Hematopoietic multipotent progenitor cell treated with erythropoietin and hydrocortisone succinate and interleukin-3 and kit ligand, for 15 days (in vitro differentiated cells): ENCODE measurements at places on chromosomes 1 and 21.

- no peak for DNase-seq
Observed at GRCh38 chr1:33441088-33441745, 10.3 kb upstream of the PHC2 start.

DNA sequence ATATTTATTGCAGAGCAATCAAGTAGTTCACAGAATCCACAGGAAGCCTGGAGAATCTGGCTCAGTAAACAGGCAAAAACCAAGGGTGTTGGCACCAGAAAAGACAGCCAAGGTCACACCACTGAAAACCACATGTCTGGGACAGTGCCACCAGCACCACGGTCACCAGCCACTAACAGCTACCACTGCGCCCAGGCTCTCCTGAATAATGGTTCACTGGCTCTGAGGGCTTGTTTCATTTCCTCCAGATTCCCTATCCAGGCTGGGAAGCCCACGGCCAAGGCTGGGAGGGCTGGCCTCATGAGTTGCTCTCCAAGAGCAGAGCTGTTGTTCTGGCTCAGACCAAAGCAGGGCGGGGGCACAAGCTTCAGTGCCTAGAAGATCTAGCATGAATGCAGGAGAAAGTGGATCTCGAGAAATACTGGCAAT lies 54.5 kb upstream of the PTGFRN start:
- DNase-seq: no peak

DNA sequence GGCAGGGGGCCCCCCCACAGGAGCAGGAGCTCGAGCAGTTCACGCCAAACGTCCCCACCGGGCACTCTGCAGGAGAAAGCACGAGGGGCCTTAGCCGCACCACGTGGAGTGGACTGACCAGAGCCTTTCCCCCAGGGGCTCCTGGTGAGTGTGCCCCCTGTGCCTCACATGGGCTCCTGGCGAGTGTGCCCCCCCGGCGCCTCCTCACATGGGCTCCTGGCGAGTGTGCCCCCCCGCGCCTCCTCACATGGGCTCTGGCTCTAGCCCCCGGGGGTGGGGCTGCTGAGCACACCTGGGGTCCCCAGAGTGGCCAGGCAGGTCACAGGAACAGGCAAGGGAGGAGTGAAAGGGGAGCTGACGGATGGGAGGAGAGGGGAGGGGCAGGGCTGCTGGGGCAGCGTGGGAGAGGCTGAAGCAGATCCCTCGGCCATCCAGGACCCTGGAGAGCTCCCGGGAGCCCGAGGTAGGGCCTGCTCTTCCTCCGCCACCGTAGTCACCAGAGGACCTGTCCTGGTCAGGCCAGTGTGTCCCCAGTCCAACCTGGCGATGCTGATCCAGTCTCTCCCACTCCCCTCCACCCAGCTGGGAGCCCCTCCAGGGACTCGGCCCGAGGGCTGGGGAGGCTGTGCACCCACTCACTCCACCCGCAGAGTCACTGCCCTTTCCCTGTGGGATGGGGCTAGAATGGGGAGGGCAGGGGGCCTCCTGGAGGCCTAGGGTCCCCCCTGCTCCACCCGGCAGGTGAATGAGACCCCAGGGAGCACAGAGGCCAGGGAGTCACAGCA lies 47.6 kb downstream of the ARHGEF16 start:
- peak; percentile 6 for DNase-seq

DNA sequence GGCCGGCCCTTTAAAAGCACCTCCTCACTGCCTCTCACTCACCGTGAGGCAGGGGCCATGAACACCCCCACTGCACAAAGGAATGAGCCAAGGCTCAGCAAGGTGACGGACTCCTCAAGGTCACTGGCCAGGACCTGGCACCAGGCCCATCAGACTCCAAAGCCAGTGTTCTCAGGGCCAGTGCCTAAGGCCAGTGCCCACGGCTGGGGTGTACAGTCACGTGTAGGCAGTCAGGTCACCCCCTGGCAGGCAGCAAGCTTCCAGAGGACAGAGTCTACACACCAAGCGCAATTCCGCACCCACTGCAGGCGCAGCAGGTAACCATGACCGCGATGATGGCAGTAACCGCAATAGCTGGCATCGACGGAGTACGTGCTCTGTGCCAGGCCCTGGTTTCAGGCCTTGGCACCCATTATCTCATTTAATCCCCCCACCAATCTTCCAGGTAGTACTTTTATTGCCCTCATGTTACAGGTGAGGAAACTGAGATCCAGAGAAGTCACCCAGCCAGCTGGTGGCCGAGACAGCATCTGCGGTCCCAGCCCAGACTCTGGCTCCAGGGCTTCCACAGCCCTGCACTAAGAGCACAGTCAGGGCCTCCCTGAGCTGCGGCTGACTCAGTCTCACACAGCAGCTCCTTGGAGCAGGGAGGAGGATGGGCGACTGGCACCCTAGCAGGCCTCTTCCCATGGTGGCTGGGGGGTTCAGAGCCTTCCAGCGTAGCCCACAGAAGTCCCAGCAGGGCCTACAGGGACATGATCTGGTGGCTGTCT lies 27.0 kb downstream of the RAP1GAP start:
- DNase-seq: no peak

GRCh38 chr21:33947451-33948095 lies 32.0 kb upstream of the ATP5PO start:
- no peak for DNase-seq

DNA sequence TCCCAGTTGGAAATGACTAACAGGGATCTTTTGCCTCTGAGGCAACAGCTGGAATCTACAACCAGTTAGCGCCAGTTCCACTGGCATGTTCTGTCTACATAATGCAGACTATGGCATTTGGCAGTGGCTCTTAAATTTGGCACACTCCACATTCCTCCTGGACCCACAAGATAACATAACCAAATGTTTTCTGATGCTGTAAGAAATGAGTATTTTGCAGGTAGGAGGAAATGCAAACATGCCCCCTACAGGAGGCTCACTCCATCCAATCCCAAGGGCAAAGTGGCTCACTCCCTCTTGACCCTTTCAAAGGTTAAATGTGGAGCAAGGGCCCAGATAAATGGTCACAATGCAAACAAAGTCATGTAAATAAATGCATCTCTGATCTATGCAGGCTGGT lies 129.2 kb upstream of the PROX1 start:
- DNase-seq: no peak

GRCh38 chr1:205440476-205441317 lies 15.1 kb downstream of the BLACAT1 start:
- no peak for DNase-seq

DNA sequence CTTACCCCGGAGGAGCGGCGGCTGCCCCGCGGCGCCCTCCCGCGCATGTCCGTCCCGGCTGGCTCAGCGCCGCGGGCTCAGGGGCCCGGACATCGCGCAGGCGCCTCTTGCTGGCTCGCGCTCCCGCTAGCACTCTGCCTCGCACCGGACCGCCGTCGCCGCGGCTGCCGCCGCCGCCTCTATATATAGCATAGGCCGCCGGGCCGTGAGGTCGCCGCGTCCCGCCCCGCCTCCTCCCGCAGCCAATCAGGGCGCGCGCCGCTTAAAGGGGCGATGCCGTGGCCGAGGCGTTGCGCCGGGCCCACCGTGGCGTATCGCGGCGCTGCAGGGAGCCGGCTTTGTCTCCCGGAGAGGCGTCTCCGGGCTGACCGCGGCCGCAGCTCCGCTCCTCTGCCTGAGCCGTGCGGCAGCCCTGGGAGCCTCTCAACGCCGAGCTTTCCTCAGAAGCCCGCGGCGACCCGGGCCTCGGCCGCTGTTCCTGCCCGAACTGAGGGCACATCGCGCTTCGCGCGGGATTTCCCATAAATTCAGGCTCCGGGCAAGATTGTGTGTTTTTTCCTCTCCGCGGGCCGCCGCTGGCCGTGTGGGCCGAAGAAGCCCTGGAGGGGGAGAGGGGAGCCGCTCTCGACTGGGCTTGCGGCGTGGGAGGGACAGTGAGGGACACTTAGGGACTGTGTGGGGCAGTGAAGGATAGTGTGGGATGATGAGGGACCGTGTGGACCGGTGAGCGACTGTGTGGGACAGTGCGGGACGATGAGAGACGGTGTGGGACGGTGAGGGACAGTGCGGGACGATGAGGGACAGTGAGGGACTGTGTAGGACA lies at the start of gene ERRFI1:
ERRFI1 (minus strand) TSS at position 157 of the 823 bp plus-strand sequence. CDS start 10,690 bp downstream, outside the sequence.
- DNase-seq: peak; percentile 62

DNA sequence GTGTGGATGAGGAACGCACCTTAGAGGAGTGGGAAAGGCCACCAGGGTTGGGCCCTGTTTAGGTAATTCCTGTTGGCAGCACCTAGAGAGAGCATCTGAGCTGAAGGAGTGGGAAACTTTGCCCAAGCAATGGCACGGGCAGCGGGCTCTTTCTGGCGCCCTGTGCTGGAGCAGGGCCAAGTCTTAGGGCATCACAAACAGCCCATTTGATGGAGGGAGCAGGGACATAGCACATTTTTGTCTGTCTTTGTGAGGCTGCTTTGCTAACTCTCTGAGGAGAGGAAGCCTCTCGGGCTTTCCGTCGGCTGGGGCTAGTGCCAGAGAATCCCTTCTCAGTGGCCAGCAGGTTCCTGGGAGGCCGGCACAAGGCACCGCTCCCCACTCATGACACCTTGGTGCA lies 22.5 kb upstream of the CNTN2 start:
- no peak for DNase-seq

DNA sequence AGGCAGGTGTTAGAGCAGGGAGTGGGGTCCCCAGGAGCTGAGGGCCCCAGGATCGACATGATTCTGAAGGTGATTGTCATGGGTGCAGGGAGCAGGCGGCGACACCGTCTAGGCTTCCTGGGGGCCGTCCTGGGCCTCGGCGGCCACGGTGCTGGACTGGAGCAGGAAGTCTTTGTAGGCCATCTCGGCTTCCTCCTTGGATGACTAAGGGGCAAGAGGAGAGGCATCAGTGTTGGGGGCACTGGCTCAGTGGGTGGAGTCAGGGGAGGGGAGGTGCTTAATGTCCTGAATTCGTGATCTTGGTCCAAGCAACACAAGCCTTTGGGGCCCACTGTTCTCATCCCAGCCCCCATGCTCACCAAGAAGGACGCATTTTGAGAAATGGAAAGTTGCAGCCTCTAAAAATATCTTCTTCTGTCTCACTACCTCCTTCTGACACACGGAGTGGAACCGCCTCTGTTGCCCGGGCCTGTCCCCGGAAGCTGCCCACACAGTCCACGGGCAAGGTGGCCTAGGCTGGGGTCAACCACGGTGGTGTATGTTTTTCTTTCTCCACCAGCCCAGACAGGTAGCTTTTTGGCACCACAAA lies 8.6 kb upstream of the FCMR start:
- DNase-seq: no peak

DNA sequence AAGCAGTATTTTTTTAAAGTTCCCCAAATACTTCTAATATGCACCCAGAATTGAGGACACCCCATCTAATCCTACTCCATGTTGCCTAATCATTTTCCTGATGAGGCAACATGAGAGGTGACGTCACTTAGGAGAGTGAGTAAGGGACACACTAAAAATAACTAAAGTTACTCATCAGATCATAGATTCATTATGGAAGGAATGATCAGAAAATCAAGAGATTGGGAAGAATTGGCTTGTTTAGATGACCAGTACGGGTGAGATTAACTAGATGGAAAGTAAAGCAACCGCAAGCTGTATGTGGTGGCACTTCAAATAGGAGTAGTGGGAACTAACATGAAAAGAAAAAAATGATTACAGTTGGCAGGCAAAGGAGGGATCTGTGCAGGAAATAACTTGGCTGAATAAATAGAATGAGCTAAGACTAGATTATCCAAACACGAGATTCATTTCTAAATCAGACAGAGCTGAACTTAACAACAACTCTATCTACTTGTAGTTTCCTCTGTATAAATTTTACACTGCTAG lies 61.4 kb upstream of the CXADR start:
- no peak for DNase-seq

- DNase-seq: no peak
Observed at GRCh38 chr1:246725191-246725590, 982 bp downstream of the SCCPDH start.

- DNase-seq: no peak
Observed at GRCh38 chr1:161193561-161194235, 5.2 kb downstream of the ADAMTS4 start.

DNA sequence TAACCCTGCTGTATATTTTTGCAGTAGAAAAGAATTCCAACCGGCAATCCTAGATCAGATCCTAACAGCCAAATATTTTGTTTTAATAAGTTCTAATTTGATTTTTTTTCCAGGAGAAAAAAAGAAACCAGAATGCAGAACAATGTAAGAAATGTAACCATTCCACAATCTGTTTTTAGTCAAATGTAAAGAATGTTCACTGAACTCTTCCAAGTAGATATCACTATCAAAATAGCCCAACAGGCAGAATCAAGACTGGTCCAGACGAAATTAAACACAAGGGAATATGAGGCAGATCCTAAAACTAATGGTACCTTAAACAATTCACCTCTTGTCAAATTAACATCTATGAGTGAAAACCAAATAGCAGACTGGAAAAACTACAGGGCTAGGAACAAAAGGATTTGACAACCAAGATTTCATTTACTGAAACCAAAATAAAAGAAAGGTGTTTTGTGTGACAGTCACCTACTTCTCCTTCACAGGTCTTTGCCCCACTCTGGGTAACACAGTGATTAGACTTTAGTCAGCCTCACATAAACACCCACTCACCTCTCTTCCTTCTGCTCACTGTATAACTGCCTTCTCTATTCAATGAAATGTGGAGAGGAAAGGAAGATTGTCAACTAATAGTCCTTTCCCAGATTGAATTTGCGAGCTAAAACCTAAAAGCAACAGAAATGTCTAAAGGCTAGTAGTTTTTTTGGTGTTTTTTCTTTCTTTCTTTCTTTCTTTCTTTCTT lies 137.9 kb downstream of the FAF1 start:
- DNase-seq: no peak

- DNase-seq: no peak
Observed at GRCh38 chr1:20723537-20724363, 5.9 kb upstream of the KIF17 start.

DNA sequence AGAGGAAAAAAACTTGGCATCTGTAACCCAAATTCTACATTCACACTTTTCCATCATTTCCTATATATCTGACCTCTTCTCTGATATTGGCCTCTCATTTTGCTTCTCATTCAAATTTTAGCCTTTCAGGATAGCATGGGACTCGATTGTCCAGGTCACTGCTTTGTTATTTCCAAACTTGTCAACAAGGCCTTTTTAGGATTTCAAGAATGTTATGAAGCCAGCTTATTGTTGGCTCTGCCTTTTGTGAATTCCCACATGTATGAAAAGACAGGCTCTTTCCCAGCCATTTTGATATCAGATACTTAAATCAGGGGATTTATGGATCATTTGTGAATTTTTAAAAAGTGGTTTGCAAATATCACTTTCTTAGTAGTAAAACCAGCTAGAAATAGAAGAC lies 663.5 kb downstream of the NCAM2 start:
- DNase-seq: no peak

- DNase-seq: peak; percentile 54
Observed at GRCh38 chr21:46153247-46154154, 1.9 kb downstream of the FTCD start.

- no peak for DNase-seq
Observed at GRCh38 chr21:45983981-45984551, 2.5 kb downstream of the COL6A1 start.

DNA sequence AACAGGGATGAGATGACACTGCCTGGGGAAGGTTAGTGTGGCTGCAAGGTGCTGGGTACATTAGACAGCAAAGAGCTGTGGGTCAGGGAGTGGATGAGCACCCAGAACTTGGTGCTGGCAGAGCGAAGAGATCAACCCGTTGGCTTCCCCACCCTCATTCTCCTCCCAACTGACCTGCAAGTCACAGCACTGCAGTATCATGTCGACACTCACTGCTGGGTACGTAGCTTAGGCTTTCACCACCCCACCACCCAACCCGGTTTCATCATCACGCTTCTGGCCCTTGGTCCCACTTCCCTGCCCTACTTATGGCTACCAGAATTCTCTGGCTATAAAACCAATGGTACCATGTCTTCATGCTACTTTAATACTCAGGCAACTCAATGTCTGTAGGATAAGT lies 73.6 kb upstream of the LYST start:
- DNase-seq: no peak
